HFFc6 (cell line): ENCODE measurements at places on chromosomes 11 and 22.

GRCh38 chr11:119103793-119104192, 2.1 kb upstream of the DPAGT1 start:
- no peak for DNase-seq

- DNase-seq = no peak
Measured at GRCh38 chr11:37503411-37504059, 905.5 kb upstream of the RAG2 start.

GRCh38 chr11:27196203-27196897, 155.7 kb downstream of the BBOX1 start:
- DNase-seq = no peak

DNA sequence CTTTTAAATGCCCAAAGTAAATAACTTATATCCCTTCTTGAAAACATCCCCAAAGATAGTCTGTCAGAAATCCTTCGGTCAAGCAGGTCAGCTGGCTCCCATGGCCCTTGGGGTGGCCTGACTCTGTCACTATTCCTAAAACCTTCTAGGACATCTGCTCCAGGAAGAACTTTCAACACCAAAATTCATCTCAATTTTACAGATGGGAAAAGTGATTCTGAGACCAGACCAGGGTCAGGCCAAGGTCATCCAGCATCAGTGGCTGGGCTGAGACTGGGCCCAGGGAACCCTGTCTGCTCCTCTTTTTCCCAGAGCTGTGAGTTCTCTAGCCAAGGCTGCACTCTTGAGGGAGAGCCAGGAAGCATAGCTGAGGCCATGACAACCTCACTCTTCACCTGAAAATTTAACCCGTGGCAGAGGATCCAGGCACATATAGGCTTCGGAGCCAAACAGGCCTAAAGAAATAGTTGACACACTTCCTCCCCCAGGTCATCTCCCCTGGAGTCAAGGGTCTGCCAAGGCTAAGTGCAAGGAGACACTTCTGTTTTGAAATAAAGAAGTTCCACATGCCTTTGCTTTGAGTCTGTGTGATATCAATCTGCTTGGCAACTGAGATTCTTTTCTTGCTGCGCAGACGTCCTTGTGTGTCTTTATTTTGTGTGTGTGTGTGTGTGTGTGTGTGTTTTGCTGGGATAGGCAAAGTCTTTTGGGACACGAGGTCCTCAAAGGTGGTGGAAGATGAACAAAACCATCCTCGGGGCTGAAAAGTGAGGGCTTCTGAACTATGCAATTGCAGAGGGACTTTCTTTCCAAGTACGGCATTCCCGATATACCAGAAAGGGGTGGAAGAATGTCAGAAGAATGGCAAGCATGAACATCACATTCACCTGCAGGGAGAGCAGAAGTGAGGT, 16.8 kb upstream of the PRG2 start:
- no peak for DNase-seq

DNA sequence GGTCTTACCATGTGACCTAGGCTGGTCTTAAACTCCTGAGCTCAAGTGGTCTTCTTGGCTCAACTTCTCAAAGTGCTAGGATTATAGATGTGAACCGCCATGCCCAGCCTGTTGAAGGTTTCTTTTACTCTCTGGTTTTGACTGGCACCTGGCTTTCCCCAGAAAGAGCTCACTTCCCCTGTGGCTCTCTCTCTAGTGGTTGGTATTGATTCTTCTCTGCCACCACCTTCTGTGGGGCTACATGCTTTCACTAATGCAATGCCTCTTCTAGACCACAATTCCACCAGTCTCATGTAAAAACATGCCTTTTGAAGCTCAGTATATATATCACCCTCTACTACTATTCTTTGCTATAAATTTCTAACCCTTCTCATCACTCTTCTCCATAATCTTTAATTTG, 67.2 kb downstream of the CCDC83 start:
- no peak for DNase-seq
